ENCODE measurements at places on chromosomes 12 and 14.

- no peak for DNase-seq
Observed at GRCh38 chr14:103087343-103087835, 3.4 kb downstream of the LBHD2 start.

- no peak for DNase-seq
Observed at GRCh38 chr12:44835641-44836379, 40.3 kb downstream of the NELL2 start.

GRCh38 chr12:96347130-96347699 lies 53.0 kb downstream of the CDK17 start:
- DNase-seq = no peak

GRCh38 chr12:105445649-105446048 lies 115.2 kb downstream of the C12orf75 start:
- DNase-seq = no peak

DNA sequence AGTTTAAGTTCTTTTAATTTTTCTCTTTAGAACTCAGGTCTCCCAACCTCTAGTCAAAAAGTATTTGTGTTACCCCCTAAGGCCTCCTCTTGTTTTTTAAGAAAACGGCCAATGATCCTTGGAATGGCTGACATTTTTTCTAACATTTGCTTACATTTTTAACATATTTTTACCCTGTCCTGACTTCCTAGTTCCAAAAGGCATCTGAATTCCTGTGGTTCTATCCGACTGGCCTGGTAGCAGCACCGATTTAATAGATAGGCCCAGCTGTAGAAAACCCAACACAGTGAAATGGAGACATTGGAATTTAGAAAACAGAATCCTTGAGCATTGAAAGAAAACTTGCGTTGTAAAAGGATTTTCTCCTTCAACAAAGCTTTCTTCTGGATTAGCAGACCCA lies 134.7 kb upstream of the GSC start:
- DNase-seq = no peak

- DNase-seq = no peak
Observed at GRCh38 chr12:101963697-101964096, 86.3 kb downstream of the DRAM1 start.

DNA sequence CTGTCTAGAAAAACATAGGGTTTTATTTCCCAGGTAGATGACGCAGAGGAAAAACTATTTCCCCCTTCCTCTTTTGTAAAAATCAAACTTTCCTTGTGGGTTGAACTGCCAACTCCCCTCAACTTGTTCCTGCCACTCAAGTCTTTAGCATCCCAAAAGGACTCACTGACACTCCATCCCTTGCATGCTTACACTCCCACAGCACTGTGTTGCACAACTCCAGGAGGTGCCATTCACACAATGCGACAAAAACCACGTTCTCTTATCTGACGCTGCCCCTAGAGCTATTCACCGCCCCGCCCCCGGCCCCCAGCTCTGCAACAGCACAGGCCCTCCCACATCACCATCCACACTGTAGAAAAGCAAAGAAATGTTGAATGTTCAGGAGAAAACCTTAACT lies 16.9 kb upstream of the STON2 start:
- DNase-seq = no peak

DNA sequence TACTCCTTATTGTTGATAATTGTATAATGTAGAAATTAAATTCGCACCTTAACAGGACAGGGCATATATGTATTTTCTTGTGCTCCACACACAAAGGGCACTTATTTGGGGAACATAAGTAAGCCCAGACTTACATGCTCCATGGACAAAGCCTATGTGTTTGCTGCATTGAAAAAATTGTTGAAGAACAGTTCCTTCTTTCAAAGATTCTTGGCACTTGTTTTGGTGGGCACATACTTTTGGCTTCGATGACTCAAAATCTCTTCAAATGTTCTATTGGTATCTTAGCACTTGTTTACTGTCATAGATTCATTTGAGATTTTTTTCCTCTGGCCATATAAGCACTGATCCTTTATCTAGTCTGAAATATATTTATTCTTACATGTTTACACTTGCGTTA lies 1.4 kb upstream of the MAP4K5 start:
- peak; percentile 25 for DNase-seq

GRCh38 chr14:59020382-59020781 lies 168.1 kb upstream of the DAAM1 start:
- DNase-seq = peak; percentile 34

DNA sequence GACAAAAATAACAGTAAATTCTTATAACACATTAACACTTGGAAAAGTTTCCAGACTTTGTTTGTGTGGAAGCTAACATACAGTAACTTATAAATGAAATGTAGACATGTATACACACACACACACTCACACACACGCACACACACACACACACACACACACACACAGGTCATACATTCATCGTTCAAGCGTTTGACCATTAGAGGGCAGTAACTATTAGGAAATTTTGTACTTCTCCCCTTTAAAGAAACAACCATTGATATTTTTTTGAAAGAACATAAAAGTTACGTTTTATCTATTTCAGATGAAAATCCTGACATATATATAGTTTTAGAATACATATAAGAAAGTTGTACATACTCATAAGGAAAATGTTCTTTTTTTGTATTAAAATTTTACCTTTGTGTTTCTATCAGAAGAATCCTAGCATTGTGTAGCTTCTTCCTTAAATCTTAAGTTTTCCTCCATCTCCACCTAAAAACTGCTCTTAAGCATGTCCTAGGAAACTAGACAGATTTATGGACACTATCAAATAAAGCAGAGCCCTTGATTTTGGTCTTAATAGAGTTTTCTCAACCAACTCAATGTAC lies 29.0 kb downstream of the PTPRQ start:
- DNase-seq = peak; percentile 84

GRCh38 chr12:52713960-52714886 lies 10.9 kb upstream of the KRT77 start:
- DNase-seq = no peak

DNA sequence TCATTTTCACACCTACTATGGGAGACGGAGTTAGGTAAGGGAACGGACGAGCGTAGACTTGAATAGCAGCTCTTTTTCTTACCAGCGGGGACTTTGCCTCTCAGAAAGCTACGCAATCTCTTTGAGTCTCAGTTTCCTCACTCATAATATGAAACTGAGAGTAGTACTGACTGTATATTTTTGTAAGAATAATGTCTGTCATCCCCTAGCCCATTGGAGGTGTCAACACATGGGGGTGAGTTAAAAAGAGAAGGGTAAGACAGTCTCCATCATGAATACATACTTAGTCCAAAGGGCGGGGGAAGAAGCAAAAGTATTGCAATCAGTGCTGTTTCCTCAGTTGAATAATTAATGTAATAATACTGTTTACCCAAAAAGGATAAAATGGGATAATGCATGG lies 592.2 kb downstream of the NRXN3 start:
- no peak for DNase-seq

DNA sequence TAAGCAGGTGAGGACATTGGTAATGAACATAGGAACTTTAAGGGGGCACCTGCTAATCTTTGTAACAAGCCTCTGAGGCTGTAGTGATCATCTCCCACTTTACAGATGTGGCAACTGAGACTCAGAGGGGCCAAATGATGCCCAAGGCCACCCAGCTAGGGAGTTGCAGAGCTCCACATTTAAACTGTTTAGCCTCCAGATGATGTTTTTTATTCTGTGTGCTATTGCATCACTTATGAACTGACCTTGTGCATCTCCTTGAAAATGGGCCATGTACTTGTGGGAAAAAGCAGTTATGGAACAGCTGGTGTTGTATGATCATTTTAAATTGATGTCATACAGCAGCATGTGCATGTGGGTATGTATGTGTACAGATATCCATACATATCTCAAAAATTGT lies 41.4 kb downstream of the TPCN1 start:
- no peak for DNase-seq

- peak; percentile 34 for DNase-seq
Observed at GRCh38 chr12:68871921-68872320, 61.0 kb downstream of the CPM start.
